CD4-positive, CD25-positive, alpha-beta regulatory T cell (primary cell): ENCODE measurements at places on chromosomes 4 and X. TPM values are rescaled to one million over a fixed set of nuclear protein-coding genes. Genes with fewer than 3 reads are reported as not detected.

DNA sequence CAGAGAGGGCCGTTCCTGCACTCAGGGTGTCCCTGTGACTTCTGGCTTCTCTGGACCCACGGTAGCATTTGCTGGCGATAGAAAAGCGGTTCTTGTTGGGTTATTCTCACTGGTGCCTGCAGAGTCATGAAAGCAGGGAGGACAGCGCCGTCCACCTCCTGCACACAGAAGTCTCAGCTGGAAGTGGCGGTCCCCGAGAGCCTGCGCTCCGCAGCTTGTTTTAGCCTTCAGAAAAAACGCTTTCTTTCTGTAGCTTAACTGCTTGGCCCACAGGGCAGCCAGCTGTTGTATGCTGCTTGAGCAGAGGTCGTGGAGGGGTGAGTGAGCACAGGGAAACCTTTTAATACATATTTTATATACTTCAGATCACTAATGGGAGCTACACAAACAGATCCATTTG is 400.7 kb upstream of the FAT1 start:
- DNase-seq = no peak

DNA sequence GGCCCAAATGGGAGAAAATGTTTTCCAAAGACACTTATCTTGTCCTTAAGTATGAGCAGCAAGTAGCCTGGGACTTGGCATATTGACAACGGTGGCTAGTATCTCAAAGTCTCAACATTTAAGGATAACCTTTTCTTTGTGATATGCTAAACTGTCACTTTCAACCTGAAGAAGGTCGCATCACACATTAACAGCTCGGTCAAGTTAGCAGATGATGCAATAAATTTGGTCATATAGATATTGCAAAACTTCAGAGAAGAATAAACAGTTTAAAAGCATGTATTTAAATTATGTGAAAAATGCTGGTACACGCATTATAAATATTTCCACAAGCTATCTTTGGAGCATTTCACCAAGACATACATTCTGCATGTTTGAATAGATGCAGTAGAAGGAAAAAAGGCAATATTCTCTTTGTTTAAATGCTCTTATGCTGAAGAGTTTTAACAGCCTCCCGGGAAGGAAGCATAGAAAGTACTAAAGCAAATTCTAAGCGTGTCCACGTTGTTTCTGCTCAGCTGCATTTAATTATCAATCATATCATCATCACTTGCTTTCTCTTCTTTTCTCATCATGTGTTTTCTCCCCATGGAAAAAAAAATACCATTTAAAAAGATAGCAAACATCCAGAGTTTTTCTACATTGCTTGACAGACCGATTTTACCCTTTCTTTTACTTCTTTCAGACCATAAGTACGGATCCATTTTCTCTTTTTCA is 24.2 kb downstream of the ARHGAP6 start:
- DNase-seq = no peak

DNA sequence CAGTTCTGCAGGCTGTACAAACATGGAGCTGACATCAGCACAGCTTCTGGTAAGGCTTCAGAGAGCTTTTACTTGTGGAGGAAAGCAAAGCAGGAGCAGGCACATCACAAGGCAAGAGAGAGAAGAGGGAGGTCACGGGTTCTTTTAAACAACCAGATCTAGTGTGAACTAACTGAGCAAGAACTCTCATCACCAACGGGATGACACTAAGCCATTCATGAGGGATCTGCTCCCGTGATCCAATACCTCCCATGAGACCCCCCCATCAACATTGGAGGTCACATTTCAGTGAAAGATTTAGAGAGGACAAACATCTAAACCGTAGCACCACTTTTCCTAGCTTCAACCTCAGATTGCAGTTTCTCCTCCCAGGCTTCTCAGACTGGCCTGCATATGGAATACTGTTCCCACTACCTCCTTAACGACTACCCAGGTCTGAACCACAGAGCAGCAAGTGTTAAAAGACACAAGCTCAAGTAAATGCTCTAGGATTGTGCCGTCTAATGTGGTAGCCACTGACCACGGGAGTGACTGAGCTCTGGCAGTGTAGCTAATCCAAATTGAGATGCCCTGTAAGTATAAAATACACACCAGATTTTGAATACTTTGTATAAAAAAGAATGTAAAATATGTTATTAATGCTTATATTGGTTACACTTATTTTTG is 192.7 kb downstream of the PTTG2 start:
- no peak for DNase-seq

- DNase-seq = no peak
Measured at GRCh38 chrX:21493226-21493830, 119.1 kb downstream of the CNKSR2 start.

DNA sequence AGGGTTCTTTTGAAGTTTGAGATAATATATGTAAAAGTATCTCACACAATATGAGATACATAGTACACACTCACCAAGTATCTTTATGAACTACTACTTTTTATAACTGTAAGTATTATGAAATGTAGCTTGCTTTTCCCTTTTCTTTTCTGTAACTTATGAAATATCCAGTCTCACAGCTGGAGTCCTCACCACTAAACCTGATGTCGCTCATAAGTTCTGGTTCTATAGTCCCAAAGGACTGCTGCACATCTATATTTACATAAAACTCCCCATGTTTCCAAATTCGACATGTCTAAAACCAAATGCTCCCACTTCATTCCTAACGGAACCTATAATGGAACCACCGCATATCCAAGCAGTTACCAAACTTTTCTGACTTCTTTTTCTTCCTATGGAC is 186.5 kb upstream of the SLC7A11 start:
- DNase-seq = no peak

DNA sequence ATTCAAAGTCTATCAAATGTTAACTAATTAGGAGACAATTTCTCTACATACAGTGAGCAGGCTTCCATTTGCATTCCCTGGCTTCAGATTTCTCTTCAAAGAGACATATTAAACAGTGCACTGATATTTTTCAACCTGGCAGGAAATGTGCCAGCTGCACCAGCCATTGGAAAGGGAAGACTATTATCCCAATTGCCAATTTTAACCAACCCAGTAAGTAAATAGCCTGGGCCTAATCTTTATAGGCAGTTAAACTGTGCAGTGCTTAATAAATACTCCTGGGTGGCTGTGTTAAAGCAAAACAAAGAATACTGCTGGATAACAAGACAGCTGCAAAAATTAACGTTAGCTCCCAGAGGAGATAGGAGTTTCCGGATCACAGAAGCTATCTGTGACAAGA is 111.9 kb upstream of the GALNT7 start:
- no peak for DNase-seq

DNA sequence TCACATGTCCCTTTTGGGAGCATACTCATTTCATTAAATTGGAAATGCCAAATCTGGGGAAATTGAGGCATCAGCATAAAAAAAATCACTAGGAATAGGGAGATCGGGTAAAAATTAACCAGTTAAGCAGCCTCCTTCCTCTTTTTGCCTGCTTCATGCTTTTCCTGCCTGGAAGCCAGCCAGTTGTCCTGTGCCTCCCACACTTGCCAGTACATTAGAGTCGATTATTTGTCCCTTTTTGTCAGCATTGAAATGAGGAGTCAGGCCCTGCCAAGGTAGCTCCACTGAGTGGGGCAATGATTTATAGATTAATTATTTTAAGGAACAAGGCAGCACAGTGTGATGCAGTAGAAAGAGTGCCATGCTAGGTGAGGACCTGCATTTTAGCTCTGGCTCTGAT is 55.3 kb downstream of the SH2D1A start:
- DNase-seq = no peak

DNA sequence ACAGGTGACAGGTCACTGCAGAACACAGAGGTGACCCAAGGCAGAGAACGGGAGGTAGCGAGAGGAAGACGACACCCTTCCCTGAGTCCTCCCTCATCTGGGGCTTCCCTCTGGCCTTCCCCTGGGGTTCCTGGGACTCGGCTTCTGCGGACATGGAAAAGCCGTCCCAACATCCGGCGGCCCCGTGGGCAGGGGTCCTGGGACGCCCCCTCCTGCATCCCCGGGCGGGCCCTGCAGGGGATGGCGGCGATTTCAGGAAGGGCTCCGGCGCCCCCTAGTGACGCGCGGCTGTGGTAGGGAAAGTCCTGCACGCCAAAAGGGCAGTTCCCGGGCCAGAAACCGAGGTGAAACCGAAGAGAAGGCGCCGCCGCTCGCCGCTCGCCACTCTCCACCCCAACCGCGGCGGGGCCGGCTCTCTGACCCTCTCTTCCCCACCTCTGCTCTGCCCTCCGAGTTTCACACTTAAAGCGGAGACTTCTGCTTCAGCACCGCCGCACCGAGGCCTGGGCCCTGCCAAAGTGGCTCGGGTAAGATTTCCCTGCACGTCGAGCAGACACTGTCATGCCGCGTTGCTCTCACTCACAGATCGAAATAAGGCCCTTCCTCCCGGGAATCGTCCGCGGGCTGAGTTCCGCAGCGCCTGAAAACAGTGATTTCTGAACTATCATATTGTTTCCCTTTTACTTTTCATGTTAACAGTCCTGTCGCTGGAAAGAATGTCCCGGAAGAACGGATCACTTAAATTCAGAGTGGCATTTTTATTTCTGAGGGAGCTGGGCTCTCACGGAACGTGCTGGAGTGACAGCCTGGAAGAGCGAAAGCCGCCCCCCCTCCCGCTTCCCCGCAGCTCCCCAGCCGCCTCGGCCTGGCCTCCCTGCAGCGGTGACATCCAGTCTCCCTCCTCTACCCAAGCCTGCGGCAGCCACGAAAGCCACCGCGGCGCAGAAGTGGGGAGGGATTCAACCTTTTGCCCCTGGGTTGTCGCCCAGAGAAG is 110.6 kb downstream of the DCTD start:
- DNase-seq = peak; percentile 35

GRCh38 chr4:72970756-72971155 is 98.8 kb downstream of the COX18 start:
- DNase-seq = no peak

DNA sequence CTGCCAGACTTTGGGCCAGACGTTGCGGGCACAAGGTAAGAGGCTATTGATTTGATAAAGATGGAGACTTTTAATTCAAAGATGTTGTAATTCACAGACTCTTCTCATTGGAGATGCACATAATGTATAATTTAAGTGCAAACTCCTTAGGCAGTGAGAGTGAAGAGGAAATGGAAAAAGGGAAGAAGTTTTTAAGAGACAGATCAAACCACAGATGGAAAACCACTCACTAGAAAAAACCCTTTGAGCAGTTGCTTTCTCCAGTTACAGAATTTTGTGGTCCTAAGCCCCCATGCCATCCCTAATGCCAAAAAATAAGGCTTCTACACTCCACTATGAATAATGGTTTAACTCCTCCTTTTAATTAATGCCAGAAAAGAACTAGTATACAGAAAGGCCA is 977.1 kb upstream of the PRKX start:
- DNase-seq = no peak

GRCh38 chr4:152735396-152735859 is 44.1 kb downstream of the TIGD4 start:
- DNase-seq = peak; percentile 46

DNA sequence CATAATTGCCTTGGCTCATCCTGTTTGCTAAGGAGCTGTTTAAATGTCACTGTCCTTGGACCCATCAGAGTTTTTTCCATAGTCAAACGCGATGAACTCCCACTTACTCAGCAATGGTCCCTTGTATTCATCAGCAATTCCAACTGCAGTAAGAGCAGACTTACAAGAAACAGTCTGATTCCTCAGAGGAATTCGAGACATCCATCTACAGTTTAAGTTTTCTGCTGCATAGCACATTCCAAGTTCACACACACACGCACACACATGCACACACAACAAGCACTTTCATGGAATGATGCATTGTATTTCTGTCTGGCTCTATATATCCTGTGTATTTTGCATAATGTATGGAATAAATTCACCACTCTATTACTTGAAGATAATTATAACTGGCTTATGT is 32.7 kb upstream of the TMEM150C start:
- DNase-seq = no peak

GRCh38 chr4:184094532-184095159 is 123.0 kb downstream of the ENPP6 start:
- DNase-seq = no peak

DNA sequence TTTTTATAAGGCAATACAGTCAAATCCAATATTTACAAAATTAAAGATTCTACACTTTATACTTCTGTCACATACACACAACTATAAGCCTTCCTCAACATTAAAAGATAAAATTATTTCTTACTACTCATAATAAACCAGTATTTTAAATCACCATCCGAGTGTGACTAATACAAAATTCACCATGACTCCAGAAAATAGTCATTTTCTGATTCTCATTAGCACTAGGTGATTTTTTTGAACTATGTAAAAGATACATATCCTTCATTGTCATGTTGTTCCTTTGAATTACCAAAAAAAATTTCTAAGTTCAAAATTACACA is 646 bp upstream of the SLC7A11 start:
- no peak for DNase-seq

DNA sequence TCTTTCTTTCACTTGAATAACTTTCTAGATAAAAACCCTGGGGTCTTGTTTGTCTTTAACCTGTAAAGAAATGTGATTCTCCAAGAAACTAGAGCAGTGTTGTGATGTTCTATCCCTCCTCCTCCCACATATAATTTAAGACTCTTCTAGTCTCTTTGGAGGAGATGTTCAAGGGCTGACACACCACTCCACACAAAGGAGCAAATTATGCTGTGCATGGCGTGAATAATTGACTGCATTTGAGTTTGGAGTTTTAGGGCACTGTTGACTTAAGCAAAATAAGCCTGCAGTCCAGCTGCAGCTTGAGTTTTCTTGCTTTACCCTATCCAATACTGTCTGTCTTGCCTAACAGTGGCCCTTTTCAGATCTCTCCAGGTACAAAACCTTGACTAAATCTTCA is 119.7 kb downstream of the CHRDL1 start:
- DNase-seq = no peak

DNA sequence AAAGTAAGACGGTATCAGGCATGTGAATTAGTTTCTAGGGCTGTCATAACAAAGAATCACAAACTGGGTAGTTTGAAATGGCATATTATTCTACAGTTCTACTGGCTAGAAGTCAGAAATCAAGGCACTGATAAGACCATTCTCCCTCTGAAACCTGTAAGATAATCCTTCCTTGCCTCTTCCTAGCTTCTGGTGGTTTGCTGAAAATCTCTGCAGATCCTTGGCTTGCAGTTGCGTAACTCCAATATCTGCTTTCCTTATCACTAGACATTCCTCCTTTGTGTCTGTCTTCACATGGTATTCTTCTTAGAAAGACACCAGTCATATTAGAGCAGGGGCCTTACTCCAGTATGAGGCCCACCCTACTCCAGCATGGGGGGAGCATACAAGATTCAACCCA is 19.6 kb upstream of the LCORL start:
- no peak for DNase-seq

The RBM46 gene
- not detected for total RNA-seq

The ADGRG4 gene
- not detected for total RNA-seq

The SERTM2 gene
- not detected for total RNA-seq

The XAGE1B gene
- total RNA-seq = not detected

The FATE1 gene
- not detected for total RNA-seq

The WNK3 gene
- not detected for total RNA-seq

The KDM6A gene
- total RNA-seq = 116 TPM

The H2BW2 gene
- not detected for total RNA-seq

The APELA gene
- total RNA-seq = not detected

The PLXNB3 gene
- 0.52 TPM for total RNA-seq

The STK32B gene
- total RNA-seq = not detected

The FHIP1A gene
- 0.39 TPM for total RNA-seq

The ITIH6 gene
- total RNA-seq = not detected
